ENCODE measurements at places on chromosomes 7 and 10. TPM values are rescaled to one million over a fixed set of nuclear protein-coding genes. Genes with fewer than 3 reads are reported as not detected.

DNA sequence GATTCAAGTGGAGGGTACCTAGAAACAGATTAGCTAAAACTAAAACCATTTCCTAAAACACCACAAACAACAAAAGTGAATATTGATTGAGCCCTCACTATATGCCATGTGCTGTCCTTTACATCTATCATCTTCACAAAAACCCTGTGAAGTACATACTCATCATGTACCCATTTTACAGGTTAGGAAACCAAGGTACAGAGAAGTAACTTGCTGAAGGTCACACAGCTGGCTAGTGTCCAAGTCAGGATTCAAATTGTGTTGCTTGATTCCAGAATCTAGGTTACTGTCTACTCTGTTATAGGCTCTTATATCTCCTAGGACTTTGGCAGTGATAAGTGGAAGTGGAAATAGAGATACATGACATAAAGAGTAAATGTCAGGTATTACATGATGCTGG lies 463.8 kb downstream of the LRMDA start:
- H3K4me1 ChIP-seq = no peaks in the 10 kb centered on the region
- DNase-seq = no peak
- H3K4me3 ChIP-seq = no peak overlapping the region
- H3K27me3 ChIP-seq = no peaks in the 10 kb centered on the region
- no peaks in the 10 kb centered on the region for H3K36me3 ChIP-seq
- H3K27ac ChIP-seq = no peak overlapping the region

DNA sequence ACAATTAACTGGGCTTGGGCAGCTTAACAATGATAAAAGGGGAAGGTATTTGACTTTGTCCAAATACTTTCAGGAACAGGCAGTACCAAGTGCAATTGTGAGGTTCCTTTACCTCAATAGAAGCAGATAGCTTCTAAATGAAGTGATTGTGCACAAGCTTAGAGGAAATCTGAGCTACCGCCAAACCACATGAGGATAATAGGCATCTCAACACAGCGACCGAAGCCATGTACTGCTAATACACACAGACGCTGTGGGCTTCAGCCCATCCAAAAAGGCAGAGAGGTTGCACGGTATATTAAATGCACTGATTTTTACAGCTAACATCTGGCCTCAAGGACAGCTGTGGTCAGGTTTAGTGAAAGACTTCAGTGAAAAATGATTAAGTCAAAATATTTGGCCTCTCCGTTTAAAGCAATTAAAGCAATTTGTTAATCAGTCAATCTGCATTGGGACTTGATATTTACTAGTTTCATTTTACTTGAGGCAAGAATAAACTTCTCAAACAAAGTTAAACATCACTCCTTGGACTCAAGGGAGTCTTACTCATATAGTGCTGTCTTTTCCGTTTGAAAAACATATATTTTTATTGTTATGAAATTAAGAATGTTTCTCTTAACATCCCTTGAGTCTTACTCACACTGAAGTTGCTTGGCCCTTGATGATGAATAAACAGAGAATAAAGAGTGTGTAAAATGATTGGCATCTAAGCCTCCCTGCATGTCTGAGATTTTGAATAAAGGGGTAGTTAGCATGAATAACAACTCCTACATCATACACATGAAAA lies 306.3 kb downstream of the C7orf25 start:
- H3K4me3 ChIP-seq = no peak overlapping the region
- DNase-seq = no peak
- H3K4me1 ChIP-seq = no peaks in the 10 kb centered on the region
- H3K27ac ChIP-seq = no peak overlapping the region

DNA sequence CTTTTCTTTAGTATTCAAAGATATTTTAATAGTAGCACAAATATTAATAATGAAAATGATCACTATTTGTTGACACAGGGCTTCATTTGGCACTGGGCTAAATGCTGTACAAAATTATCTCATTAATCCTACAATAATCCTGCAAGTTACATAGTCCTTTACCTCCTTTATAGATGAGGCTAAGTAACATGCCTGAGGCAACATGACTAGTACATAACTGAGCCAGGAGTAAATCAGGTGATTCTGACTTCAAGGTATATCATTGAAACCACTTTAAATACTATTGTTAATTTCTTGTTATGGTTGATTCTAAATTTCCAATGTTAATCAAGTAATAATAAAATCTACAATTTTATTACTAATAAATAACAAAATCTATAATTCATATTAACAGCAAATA lies 39.8 kb downstream of the SEM1 start:
- H3K4me3 ChIP-seq = no peak overlapping the region
- no peak for DNase-seq
- peaks cover 11% of the 10 kb centered on the region for H3K36me3 ChIP-seq
- H3K27me3 ChIP-seq = no peaks in the 10 kb centered on the region
- H3K4me1 ChIP-seq = peaks cover 2% of the 10 kb centered on the region
- H3K27ac ChIP-seq = no peak overlapping the region

GRCh38 chr10:69465457-69466157 lies 14.3 kb downstream of the TSPAN15 start:
- no peak overlapping the region for H3K27ac ChIP-seq
- DNase-seq = no peak
- no peak overlapping the region for H3K4me3 ChIP-seq
- no peaks in the 10 kb centered on the region for H3K36me3 ChIP-seq
- H3K27me3 ChIP-seq = no peaks in the 10 kb centered on the region
- peaks cover 19% of the 10 kb centered on the region for H3K4me1 ChIP-seq

DNA sequence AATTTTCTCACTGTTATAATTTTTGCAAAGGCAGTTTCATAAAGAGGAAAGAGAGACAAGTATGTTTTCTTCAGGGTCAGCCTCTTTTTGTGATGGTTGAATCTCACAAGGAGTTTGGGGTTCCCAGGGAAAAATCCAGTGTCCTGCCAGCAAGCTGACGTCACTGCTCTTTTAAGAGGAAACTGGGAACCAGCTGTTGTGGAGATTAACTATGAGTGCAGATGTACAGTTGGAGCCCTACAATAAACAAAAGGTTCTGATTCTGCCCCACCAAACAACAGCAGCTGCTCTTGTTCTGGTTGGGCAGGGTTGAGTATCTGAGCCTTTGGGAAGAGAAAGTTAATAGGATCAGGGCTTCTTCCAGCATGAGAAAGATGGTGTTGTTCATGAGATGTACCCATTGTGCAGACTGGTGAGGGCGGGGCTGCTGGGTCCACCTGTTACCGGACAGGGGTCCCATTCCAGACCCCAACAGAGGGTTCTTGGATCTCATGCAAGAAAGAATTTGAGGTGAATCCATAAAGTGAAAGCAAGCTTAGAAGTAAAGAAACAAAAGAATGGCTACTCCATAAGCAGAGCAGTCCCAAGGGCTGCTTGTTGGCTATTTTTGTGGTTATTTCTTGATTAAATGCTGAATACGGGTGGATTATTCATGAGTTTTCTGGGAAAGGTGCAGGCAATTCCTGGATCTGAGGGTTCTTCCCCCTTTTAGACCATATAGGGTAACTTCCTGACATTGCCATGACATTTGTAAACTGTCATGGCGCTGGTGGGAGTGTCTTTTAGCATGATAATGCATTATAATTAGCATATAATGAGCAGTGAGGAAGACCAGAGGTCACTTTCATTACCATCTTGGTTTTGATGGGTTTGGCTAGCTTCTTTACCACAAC lies 12.5 kb downstream of the PRF1 start:
- H3K27me3 ChIP-seq = no peaks in the 10 kb centered on the region
- DNase-seq = no peak
- H3K27ac ChIP-seq = no peak overlapping the region
- H3K4me1 ChIP-seq = peaks cover 41% of the 10 kb centered on the region

- no peak overlapping the region for H3K4me3 ChIP-seq
- no peaks in the 10 kb centered on the region for H3K27me3 ChIP-seq
- no peak for DNase-seq
- no peaks in the 10 kb centered on the region for H3K36me3 ChIP-seq
Observed at GRCh38 chr7:105862276-105862675, 14.1 kb downstream of the ATXN7L1 start.

- H3K4me3 ChIP-seq = no peak overlapping the region
- H3K36me3 ChIP-seq = no peaks in the 10 kb centered on the region
- no peak overlapping the region for H3K27ac ChIP-seq
- H3K4me1 ChIP-seq = no peaks in the 10 kb centered on the region
- H3K27me3 ChIP-seq = no peaks in the 10 kb centered on the region
- DNase-seq = peak; percentile 2
Observed at GRCh38 chr7:88546808-88547207, 212.7 kb upstream of the ZNF804B start.

- H3K27me3 ChIP-seq = peaks cover 6% of the 10 kb centered on the region
- DNase-seq = no peak
- no peak overlapping the region for H3K27ac ChIP-seq
- no peaks in the 10 kb centered on the region for H3K36me3 ChIP-seq
- H3K4me3 ChIP-seq = no peak overlapping the region
- no peaks in the 10 kb centered on the region for H3K4me1 ChIP-seq
Observed at GRCh38 chr10:122075171-122075570, 86.2 kb downstream of the TACC2 start.

DNA sequence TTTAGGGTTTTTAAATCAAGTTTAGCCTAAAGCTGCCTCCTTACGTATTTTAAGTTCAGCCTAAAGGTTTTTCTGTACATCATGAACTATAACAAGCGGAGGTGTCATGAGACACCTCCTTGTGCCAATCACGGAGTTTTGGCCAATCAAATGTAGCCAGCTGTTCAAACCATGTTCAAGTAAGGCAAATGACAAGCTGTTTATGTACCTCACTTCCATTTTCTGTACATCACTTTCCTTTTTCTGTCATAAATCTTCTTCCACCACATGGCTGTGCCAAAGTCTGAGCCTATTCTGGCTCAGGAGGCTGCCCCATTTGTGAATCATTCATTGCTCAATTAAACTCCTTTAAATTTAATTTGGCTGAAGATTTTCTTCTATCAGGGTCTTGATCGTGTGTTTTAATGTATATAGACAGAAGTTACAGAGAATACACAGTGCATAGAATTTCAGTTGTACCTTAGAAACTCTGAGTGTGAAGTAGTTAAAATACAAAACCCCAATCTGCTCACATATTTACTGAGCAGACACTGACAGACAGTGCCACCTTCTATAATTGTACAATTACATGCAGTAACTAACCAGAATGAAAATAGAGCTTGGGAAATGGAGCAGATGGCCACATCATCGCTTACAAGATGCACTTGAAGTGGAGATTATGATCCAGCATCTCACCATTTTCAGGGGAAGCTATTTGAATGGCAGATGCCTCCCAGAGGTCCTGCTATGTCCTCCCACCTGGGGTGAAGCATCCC lies 76.9 kb upstream of the LANCL2 start:
- H3K27ac ChIP-seq = no peak overlapping the region
- no peaks in the 10 kb centered on the region for H3K36me3 ChIP-seq
- H3K4me1 ChIP-seq = no peaks in the 10 kb centered on the region
- H3K27me3 ChIP-seq = peaks cover 16% of the 10 kb centered on the region
- no peak for DNase-seq
- no peak overlapping the region for H3K4me3 ChIP-seq

DNA sequence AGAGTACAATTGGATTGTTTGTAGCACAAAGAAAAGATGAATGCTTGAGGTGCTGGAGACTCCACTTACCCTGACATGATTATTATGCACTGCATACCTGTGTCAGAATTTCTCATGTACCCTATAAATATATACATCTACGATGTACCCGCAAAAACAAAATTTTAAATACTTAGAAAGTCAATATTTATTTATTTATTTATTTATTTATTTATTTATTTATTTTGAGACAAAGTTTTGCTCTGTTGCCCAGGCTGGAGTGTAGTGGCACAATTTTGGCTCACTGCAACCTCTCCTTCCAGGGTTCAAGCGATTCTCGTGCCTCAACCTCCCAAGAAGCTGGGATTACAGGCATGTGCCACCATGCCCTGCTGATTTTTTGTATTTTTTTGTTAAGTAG lies 35.1 kb upstream of the EBF3 start:
- no peaks in the 10 kb centered on the region for H3K4me1 ChIP-seq
- no peak for DNase-seq
- H3K27me3 ChIP-seq = peaks cover 24% of the 10 kb centered on the region
- no peaks in the 10 kb centered on the region for H3K36me3 ChIP-seq
- no peak overlapping the region for H3K4me3 ChIP-seq

GRCh38 chr7:105250706-105251105 lies 138.0 kb downstream of the SRPK2 start:
- peaks cover 4% of the 10 kb centered on the region for H3K36me3 ChIP-seq
- peaks cover 35% of the 10 kb centered on the region for H3K4me1 ChIP-seq
- no peak overlapping the region for H3K4me3 ChIP-seq

DNA sequence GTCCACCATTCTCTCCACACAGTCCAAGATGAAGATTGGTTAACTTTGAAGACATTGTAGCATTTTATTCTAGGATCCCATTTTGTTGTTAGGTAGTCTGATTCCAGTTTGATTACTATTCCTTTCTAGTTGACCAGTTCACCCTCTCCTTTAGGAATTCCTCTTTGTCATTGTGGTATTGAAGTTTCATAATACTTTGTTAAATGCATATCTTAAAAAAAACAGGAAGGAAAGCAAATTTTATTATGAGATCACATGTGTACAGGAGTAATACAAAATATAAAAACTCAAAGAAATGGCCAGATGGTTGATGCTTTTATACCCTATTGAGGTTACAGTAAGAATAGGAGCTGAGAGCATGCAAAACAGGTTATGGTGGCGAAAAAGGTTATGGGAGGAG lies 15.5 kb upstream of the SEMA3C start:
- no peak for DNase-seq
- no peaks in the 10 kb centered on the region for H3K36me3 ChIP-seq
- no peak overlapping the region for H3K27ac ChIP-seq
- H3K4me1 ChIP-seq = no peaks in the 10 kb centered on the region

DNA sequence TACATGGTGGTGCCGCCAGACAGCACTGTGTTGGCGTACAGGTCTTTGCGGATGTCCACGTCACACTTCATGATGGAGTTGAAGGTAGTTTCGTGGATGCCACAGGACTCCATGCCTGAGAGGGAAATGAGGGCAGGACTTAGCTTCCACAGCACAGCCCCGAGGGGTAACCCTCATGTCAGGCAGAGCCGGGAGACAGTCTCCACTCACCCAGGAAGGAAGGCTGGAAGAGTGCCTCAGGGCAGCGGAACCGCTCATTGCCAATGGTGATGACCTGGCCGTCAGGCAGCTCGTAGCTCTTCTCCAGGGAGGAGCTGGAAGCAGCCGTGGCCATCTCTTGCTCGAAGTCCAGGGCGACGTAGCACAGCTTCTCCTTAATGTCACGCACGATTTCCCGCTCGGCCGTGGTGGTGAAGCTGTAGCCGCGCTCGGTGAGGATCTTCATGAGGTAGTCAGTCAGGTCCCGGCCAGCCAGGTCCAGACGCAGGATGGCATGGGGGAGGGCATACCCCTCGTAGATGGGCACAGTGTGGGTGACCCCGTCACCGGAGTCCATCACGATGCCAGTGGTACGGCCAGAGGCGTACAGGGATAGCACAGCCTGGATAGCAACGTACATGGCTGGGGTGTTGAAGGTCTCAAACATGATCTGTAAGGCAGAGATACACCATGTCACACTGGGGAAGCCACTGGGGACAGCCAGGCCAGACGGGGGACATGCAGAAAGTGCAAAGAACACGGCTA lies 104.6 kb upstream of the TNRC18 start:
- peaks cover 37% of the 10 kb centered on the region for H3K27me3 ChIP-seq
- DNase-seq = no peak

The SYT15 gene
- total RNA-seq = 0.58 TPM

The AFAP1L2 gene
- total RNA-seq = 3.2 TPM

The ANKRD30A gene
- total RNA-seq = not detected

The PRKCQ gene
- 45.9 TPM for total RNA-seq

The CNPY1 gene
- not detected for total RNA-seq

The NEURL1 gene
- total RNA-seq = 3.1 TPM

The TBX20 gene
- not detected for total RNA-seq

The MRC1 gene
- total RNA-seq = not detected
